ENCODE measurements at places on chromosomes 2 and 18. TPM values are rescaled to one million over a fixed set of nuclear protein-coding genes. Genes with fewer than 3 reads are reported as not detected.

DNA sequence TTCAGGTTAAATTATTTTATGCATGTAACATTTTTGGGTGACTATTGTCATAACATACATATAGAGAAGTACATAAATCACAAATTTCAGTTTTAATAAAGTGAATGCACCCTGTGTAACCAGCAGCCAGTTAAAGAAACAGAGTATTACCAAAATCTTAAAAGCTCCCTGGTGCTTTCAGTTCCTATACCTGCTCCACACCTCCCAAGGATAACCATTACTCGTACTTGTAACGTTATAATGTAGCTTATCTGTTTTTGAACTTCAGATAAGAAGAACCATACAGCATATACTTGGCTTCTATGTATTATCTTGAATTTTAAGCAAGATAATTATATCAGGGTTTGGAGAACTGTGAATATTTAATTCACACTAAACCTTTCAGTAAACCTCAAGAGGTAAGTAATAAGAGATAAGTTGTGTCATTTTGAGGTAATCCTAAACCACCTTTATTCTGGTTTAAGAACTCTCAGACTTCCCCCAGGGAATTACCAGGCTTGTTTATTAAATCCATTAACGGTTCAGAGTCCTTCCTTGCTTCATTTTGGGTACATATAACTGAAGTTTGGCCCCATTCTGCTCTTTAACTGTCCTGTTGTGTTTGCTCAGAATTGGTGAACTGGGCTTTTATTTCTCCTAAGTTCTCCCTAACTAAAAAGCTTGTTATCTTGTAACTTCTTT is 58.6 kb downstream of the LCLAT1 start:
- no peak for DNase-seq

DNA sequence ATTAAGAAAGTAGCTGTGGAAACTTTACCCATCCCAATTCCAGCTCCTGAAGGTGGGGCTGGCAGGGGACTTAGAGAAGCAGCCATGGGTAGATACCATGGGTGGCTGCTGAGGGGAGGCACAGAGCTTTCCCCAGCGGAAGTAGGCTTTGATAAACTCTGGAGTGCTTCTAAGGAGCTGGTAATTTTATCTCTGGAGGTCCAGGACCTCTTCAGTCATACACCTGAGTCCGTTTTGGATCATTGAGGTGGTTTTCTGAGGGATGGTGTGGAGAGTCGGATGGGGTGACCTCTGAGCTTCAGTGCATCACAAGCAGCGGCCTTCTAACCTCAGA is 36.7 kb upstream of the BMP10 start:
- DNase-seq: no peak

DNA sequence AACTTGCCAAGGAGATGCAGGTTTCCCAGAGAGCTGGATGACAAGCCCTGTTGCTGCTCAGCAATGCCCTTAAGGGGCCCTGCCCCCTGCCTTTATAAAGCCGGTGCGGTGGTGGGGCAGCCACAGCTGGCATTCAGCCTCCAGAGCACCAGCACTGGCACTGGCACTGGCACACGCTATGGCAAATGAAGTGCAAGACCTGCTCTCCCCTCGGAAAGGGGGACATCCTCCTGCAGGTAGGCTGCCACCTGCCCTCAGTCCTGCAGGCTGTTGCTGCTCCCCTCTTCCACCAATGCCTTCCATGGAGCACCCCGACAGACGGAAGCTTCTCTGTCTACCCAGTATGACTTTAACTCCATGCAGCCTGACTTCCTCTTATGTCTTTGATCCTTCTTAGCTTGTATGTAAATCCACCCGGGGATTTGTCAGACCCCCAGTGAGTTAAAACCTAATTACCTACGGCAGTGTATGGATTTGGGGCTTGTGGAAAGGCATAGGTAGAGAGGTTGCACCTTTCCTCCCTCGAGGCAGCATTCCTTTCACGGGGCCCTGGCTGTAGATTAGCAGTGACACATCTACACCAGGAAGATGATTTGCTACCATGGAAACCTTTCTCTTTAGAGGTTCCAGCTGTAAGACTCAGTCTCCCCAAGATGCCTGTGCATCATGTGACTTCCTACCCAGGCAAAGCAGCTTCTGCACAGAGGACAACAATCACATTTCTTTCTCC is at the start of gene DAPL1:
Gene DAPL1, plus strand, starts transcription at position 123 of the 730 bp plus-strand sequence. Its CDS starts 56 bp downstream, at position 179.
- DNase-seq: no peak

The CHMP3 gene
- 184 TPM for total RNA-seq

DNA sequence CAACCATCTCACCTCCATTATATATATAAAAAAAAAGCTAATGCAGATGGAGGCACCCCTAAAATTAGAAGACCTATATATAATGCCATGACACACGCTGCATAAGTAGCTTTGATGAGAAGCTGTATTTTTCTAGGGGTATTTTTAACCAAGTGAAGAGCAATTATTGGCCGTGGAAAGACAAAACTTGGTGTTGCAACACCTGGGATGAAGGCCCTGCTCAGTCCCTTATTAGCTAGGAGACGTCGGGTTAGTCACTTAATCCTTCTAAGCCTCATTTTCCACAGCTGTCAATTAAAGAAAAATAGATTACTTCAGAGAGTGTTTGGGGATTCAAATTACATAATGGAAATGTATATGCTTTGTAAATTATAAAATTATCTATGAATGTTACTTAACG is 63.0 kb downstream of the WDR75 start:
- no peak for DNase-seq
